AG10803 (cell line): ENCODE measurements at places on chromosomes 12 and 14.

- DNase-seq: no peak
Measured at GRCh38 chr14:105076805-105077648, 11.8 kb upstream of the GPR132 start.

DNA sequence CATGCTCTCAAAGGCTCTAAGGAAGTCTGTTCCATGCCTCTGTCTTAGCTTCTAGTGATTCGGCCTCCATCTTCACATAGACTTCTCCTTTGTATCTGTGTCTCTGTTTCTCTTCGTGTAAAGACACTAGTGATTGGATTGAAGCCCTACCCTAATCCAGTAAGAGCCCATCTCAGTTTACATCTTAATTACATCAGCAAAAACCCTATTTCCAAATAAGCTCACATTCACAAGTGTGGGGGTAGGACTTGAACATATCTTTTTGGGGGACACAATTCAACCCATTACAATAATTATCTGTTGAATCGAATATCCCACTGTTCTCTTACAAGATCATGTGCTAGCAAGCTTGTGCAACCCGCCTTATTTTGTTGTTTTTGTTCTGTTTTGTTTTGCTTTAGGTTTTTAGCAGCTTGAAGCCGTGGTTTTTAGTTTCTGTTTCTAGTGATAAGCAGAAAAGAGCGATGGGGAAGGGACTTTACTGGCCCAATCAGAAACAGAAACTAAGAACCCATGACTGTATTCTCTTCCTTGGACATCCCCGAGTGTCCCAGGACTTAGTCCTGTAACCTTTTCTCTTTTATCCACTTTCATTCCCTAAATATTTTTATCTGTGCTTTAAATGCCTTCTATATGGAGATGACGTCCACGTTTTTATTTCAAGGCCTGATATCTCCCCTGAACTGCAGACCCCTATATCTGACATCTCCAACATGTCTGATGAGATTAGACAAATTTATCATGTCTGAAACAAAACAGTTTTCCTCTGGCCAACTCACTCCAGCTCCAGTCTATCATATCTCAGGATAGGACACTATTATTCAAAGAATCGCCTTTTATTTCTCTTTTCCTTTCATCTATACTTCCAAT is 353.0 kb downstream of the CCDC91 start:
- no peak for DNase-seq

DNA sequence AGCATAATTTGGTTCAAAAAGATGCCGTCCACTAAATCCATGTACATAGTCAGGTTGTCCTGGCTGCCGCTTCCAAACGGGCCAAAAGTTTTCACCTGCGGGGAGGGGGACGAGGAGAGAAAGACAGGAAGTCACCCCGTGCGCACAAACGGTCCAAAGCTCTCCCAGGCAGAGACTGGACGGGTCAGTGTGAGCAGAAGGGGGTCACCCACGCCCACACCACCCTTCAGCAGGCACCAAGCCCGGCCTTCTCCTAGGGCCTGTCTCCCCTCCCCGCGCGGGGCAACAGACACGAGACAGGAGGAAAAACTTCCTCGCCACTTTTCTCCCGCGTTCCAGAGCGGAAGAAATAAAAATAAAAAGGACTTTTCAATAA is 888 bp downstream of the CCDC88C start:
- no peak for DNase-seq

- DNase-seq: peak; percentile 32
Measured at GRCh38 chr12:96177013-96177412, 17.2 kb upstream of the ELK3 start.

- DNase-seq: no peak
Measured at GRCh38 chr12:58976146-58976545, 55.8 kb upstream of the LRIG3 start.

DNA sequence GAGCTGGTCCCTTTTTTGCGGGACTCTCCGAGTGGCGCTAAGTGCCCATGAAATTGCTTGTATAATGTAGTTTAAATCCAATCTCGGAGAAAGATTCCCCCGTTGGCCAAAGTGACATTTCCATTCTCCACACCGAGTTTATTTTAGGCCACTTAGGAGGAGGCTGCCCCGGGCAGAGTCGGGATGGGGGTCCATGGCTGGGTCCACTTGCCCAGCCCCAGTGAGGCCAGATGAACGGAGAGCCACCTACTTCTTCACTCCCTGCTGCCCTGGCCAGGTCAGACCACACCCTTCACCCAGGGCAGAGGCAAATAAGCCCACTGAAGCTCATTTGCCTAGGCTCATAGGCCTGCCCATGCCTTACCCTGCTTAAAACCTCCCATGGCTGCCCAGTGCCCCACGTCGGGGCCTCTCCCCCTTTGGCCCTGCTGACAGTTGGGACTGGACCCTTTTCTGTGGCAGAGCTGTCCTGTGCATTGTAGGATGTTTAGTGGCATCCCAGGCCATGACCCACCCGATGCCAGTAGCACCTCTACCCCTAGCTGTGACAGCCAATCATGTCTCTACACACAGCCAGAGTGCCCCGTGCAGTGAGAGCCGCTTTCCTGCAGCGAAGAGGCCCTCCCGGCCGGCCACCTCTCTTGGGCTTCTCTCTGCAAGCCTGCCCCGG is 51.3 kb downstream of the FAM222A start:
- no peak for DNase-seq

DNA sequence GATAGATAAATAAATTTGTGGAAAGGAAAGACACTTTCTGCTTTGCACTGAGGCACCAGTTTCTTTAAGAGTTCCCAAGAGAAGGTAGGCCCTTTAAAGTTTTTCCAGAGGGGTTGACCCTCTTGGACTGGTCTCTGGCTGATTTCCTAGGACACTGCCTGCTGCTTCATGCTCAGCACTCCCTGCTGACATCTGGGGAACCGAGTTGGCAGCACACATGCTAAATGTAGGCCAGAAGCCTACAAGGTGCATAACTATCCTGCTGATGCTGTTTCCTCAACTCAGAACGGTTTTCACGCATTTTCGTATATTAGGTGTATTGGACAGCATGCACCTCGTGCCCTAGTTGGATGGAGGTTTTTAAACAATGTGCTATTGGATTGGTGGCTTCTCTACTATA is 887.2 kb upstream of the SEL1L start:
- no peak for DNase-seq

DNA sequence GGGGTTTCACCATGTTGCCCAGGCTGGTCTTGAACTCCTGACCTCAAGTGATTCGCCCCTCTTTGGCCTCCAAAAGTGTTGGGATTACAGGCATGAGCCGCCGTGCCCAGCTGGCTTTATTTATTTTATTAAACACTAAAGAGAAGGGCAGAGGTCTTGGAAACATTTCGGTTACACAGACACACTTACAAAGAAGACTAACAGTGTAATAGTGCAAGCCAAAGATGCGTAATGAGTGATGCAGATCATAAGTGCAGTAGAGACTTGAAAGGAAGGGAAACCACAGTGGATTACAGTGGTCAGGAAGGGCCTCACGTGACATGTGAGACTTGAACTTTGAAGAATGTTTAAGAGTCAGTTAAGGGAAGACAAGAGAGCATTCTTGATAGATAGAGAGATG is 33.9 kb upstream of the CDK17 start:
- peak; percentile 93 for DNase-seq
